ENCODE measurements at places on chromosomes 7 and 10.

DNA sequence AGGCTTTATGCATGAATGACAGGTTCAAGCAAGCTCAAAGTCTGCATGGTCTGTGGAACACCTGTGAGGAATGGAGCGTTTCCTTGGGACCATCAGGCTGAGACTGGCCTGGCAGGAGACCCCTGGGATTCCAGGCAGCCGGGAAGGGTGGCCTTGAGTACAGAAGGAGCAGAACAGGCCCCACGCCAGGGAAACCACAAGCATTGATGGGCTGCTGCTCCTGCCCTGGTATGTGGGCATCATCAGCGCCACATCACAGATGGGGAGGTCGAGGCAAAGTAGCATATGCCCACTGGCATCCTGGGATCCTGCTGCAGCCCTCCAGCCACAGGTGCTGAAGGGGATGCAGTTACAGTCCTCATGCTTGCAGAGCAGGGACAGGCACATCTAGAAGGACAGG lies 40.9 kb downstream of the ANTXRL start:
- no peak for DNase-seq

GRCh38 chr10:127441350-127442219 lies 107.5 kb upstream of the NPS start:
- DNase-seq, result no peak

- DNase-seq, result no peak
Observed at GRCh38 chr7:105989686-105990085, 26.6 kb downstream of the CDHR3 start.

- no peak for DNase-seq
Observed at GRCh38 chr7:85833066-85833465, 646.2 kb upstream of the SEMA3D start.

- no peak for DNase-seq
Observed at GRCh38 chr7:158529181-158530096, 58.2 kb downstream of the PTPRN2 start.

DNA sequence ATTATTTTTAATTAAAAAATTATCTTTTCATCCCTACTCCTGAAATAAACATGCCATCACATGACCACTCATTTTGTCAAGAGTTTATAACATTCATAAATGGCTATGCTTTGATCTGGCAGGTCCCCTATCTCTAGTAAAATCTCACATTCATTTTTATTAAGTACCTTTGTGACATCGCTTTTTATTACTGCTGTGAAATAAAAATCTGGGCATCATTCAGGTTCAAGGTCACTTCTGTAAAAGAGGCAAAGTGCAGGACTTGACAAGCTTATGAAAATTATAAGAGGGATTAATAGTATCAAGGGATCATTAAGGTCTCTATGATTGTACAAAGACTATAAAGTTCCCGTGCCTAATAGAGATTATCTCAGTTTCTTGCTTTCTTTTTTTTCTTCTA lies 416.8 kb upstream of the SEMA3A start:
- no peak for DNase-seq

GRCh38 chr10:110512461-110513187 lies 14.9 kb downstream of the DUSP5 start:
- no peak for DNase-seq

- DNase-seq, result no peak
Observed at GRCh38 chr7:104156842-104157277, 51.0 kb downstream of the ORC5 start.

GRCh38 chr7:140542228-140542603 lies 62.9 kb upstream of the MKRN1 start:
- DNase-seq, result no peak

DNA sequence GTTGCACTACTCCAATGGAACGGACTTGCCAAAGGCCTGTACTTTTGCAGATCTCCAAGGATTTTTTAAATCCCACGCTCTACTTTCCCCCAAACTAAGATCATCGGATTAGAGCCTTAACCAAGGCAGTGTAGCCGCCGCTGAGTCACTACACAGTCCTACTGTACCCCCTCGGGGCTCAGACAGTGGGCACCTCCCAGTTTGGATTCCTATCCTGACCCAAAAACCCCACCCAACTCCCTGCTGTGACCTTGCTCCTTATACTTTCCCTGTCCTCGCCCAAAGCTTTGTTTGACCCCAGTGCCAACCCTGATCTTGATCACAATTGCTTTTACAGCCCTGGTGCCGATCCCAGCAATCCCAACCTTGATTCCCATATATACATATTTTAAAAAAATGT lies 17.5 kb upstream of the PLAU start:
- no peak for DNase-seq

DNA sequence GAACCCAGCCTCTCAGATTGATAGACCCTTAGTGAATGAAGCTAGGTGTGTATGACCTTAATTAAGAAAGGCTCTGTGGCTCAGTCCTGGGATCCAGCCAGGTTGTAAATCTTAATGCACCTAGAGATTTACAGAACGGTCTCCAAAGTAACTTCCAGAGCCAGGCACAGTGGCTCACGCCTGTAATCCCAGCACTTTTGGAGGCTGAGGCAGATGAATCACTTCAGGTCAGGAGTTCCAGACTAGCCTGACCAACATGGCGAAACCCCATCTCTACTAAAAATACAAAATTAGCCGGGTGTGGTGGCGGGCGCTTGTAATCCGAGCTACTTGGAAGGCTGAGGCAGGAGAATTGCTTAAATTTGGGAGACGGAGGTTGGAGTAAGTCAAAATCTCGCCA lies 24.3 kb downstream of the CALHM2 start:
- DNase-seq, result no peak

DNA sequence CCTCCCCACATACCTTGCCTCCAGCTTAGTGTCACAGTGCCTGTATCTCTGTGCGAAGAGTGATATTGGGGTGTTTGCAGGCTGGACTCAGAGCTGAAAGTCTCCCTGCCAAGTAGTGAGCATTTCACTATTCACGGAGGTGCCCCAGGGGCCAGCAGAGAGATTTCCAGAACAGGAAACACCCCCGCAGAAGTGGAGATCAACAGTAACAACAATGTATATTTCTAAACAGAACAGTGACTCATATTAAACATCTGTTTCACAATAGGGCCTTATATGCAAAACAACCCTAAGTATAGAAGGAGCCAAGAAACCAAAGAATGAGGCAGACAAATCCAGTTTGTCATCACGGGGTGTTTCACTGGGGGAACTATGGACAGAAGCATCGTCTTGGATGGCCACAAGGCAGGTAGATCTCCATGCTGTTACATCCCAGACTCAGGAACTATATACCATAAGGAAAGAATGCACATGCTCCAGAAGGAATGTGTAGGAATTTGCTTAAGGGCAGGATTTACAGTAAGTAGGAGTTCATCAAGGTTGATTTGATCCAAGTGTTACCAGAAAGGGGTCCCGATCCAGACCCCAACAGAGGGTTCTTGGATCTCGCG lies 29.3 kb upstream of the CCL24 start:
- DNase-seq, result no peak

GRCh38 chr10:132662186-132662920 lies 123.6 kb downstream of the NKX6-2 start:
- DNase-seq, result no peak

- no peak for DNase-seq
Observed at GRCh38 chr10:47406870-47407691, 23.0 kb upstream of the ZNF488 start.
